ENCODE measurements at places on chromosomes 13 and 19.
A peak's percentile ranks its signal among the peaks of the same experiment; 100 is the strongest.

- peak; percentile 10 for DNase-seq
Measured at GRCh38 chr19:3274942-3275582, 50.6 kb downstream of the CELF5 start.

GRCh38 chr13:40148101-40148500, 492.6 kb downstream of the COG6 start:
- no peak for DNase-seq

GRCh38 chr13:67713571-67713970, 483.4 kb upstream of the PCDH9 start:
- peak; percentile 21 for DNase-seq

DNA sequence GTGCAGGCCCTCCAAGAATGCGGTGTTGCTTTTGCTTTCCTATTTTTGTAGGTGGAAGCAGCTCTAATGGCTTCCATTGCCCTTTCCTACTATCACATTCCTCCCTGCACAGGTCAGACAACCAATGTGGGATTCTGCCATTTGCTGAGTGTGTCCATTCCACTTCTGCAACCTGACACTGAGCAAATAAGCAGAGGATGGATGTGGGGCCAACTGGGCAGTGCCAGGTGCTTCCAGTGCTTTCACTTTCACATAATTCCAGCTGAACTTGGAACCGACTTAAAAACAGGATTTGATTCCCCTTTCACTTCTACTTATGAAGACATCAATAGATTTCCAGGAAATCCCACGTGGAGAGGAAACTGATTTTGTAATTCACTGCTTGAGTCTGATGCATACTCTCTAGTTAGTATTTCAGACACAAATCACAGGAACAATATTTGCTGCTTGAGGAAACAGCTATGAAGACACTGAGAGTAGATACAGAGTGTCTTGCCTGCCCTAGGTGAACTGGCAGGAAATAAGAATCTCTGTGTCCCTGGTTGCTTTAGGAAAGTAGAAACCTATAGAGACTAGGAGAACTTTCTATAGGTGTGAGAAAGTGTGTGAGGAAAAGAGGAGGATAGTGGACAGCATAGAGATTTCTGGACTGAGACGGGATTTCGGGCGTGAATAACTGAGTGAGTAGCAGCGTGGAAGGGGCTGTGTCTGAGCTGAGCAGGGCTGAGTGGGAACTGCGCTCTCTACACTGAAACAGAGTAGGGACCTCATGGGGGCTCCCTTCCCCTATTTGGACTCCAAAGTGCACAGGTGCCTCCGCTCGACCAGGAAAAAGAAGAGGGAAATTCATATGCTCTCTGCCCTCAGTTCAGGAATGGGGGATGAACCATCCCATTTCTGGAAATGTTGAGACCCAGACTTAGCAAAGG, 22.5 kb downstream of the LGALS16 start:
- DNase-seq: no peak

- DNase-seq: no peak
Measured at GRCh38 chr13:21879263-21879914, 208.5 kb downstream of the FGF9 start.

Data from OCI-M1 (cell line).